ENCODE measurements at places on chromosomes 2 and 18. TPM values are rescaled to one million over a fixed set of nuclear protein-coding genes. Genes with fewer than 3 reads are reported as not detected.

Gene ANKRD30BL
- not detected for total RNA-seq

Gene PDK1
- 18.5 TPM for total RNA-seq

Gene LGALSL
- 9.7 TPM for total RNA-seq

Gene TSPYL6
- not detected for total RNA-seq

Gene DLX1
- not detected for total RNA-seq

Gene PTCD3
- total RNA-seq = 82.7 TPM

Gene CREG2
- total RNA-seq = 9.0 TPM

Gene SULT1C4
- total RNA-seq = not detected

Measured in PC-9 (cell line).